ENCODE measurements at places on chromosomes 5 and 9.
A peak's percentile ranks its signal among the peaks of the same experiment; 100 is the strongest.

- DNase-seq = no peak
Observed at GRCh38 chr5:56052735-56053134, 58.0 kb upstream of the IL6ST start.

DNA sequence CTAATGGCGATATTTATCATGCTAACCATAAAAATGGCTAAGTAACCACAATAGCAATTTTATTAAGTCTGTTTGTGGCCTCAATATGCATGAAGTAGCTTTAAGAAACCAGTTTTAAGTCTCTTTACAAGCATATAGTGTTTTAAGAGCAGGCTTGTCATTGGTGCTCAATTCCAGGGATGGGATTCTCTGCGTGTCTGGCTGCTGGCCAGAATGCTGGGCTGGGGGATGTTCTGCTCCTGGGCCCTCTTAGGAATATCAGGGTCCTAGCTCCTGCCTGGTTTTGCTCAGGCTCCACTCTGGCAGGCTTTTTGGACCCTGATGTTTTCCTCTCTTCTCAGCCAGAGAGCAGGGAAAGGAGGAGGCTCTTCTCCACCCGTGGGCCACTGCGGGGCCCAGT, 127.2 kb downstream of the PDE8B start:
- DNase-seq = no peak

DNA sequence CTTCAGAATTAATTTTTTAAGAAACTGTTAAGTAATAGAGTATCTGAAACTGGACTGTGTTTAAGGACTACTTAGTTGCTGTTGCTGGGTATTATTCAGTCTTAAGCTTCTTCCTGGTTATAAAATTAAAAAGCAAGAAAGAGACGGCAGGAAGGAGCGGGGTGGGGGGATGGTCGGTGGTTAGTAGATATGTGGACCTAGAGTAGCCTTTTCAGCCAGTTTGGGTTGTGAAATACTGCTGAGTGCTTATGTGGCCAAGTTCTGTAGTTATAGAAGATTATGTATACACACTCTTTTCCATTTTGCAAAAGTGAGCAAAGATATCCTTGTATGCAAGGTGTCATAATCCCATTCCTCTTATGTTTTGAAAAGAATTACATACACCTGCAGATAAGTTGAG, 28.5 kb downstream of the TRIO start:
- DNase-seq = no peak

- no peak for DNase-seq
Observed at GRCh38 chr5:1106385-1107166, 5.3 kb downstream of the SLC12A7 start.

DNA sequence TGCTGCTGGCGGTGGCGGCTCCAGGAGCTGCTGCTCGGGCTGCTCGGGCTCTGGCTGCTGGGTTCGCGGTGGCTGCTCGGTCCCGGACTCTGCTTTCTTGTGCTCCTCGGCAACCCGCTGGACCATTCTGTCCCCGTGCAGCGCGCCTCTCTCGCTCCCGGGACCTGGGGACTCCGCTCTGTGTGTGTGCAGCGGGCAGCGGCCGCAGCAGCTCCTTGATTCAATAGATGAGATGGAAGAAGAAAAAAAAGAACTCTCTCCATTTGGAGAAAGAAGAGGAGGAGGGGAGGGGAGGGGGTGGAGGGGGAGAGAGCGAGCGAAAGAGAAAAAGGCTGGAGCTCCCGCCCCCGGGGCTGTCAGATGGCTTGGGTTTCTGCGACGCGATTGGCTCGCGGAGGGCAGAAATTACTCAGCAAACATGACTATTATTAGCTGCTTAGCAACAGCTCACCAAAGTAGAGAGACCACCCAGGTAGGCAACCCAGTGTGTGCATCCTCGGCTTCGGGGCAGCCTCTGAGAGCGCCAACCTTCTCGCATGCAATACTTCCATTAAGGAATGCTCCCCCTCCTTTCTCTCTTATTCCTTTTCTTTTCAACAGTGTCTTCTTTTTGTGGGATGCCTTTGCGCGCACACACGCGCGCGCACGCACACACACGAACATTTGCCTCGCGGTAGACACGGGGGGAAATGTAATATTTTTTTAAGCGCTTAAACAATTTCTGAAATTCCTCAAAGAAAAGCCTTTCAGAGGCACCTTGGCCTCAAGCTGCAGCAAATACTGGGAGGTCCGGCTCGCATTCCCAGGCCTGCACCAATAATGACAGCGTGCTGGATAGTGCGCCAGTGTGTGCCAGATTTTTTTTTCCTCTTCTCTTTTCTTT, 7.6 kb downstream of the PTCH1 start:
- peak; percentile 58 for DNase-seq

GRCh38 chr9:134338394-134339182, 12.3 kb downstream of the RXRA start:
- no peak for DNase-seq

- no peak for DNase-seq
Observed at GRCh38 chr5:113663879-113664541, 150.5 kb downstream of the YTHDC2 start.

DNA sequence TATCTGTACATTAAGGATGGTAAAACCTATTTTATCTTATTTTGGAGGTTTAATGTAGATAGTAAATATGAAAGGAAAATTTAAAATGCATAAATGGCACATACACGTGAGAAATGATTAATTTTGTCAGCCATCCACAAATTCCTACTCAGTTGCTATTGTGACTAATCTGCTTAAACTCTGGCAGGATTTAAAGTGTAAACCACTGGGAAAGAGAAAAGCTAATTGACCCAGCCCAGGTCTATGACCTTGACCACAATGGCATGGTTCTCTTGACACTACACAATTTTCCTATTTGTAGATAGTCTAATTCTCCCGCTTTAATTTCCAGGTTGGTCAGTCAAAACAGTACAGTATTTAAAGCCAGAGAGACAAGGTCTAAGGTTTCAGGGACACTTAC, 459.0 kb upstream of the KLF4 start:
- no peak for DNase-seq

GRCh38 chr9:138104251-138105122, 226.9 kb downstream of the CACNA1B start:
- no peak for DNase-seq

DNA sequence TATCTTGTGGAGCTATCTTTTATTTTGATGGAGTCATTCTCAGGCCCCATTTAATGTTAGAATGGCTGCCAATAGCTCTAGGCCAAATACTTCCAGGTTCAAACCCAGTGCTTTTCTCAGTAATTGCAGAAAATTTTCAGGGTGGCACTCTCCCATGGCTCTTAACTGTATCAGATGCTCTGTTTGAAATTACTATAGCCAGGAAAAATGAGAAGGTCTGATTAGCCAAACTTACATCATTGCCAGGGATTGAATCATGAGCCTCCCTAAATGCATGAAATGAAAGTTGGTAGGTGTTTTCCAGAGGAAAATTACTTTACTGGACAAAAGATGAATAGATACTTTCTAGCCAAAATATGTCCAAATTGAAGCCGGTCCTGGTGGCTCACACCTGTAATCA, 404.8 kb downstream of the MAT2B start:
- DNase-seq = no peak

GRCh38 chr5:178189433-178189832, 2.3 kb upstream of the GMCL2 start:
- no peak for DNase-seq

GRCh38 chr5:168106008-168106761, 185.3 kb upstream of the WWC1 start:
- peak; percentile 80 for DNase-seq

- no peak for DNase-seq
Observed at GRCh38 chr5:173663352-173664153, 47.1 kb upstream of the BOD1 start.

DNA sequence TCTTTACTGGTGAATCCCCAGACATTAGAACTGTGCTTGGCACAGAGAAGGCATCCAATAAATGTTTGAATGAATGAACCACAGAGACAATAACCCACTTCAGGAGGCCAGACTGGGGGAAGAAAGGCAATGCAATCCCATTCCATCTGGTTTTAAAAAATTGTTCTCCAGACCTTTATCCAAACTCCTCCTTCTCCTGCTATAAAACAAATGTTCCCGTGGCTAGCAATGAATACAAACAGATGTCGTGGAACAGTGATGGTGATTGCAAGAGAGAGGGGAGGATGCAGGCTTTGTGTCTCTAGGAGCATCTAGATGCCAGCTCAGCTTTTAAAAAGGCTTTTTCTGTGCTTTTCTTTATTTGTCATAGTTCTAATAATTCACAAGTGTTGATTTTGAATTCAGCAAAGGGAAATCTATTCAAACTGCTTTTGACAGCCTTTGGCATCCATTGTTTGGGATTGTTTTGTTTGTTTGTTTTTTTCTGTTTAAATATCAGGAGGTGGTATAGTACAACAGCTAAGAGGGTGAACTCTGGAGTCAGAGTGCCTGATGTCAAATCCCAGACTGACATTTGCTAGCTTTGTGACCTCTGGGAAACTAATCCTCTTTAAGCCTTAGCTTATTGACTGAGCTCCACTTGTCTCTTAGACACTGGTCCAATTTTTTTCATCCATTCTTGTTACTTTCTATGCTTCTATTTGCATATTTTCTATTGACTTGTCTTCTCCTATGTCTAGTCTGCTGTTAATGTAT, 59.1 kb downstream of the TNFSF15 start:
- peak; percentile 67 for DNase-seq

- DNase-seq = no peak
Observed at GRCh38 chr9:136321561-136321960, 5.8 kb upstream of the GPSM1 start.

DNA sequence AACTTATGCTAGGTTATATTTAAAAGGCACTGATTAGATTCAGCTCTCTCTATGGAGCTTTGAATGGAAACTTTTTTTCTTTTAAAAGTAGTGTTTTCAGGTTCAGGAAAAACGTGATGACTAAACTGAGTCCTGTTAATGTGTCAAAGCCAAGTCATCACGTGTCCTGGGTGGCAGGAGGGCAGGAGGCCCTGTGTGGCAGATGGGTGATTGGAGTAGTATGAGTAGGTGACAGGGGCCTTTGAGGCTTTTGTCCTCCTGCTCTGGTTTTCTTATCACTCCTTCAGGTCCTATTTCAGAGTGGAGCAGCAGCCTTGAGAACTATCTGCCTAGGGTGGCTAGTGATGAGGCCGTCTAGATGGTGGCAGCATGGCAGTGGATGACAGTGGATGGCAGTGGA, 17.7 kb upstream of the CARTPT start:
- no peak for DNase-seq

DNA sequence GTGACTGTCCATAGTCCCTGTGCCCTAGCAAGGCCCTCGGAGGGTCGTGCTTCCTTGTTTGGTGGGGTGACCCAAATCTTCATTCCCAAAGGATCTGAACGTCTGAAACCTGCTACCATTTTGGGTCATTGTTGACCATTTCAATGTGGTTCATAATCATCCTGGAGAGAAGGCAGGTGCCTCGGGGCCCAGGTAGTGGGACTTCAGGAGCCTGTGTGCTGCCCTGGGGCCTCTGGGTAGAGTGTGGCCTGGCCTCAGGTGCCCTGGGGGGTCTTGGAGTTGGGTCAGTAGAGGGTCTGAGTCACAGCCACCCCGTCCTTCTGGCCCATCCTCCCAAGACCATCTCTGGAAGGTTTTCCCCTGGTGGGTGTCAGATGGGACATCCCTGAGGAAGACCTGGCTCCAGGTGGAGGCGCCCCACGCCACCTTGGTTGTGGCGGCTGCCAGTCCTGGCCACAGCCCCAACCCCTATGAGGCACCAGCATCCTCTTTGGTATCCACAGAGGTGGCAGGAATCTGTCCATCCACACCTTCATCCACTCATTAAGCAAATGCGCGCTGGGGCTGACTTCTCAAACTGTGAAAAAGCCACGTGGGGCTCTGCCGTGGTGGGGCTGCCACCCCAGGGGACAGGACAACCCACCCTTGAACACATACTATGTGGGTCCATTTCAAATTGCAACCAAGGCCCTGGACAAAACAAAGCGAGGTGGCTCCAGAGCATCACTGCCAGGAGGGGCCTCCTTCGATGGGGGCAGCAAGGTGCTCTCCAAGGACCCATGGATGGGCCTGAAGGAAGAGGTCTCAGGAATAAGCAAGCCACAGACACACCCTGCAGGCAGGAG, 41.6 kb upstream of the FCN1 start:
- DNase-seq = no peak

DNA sequence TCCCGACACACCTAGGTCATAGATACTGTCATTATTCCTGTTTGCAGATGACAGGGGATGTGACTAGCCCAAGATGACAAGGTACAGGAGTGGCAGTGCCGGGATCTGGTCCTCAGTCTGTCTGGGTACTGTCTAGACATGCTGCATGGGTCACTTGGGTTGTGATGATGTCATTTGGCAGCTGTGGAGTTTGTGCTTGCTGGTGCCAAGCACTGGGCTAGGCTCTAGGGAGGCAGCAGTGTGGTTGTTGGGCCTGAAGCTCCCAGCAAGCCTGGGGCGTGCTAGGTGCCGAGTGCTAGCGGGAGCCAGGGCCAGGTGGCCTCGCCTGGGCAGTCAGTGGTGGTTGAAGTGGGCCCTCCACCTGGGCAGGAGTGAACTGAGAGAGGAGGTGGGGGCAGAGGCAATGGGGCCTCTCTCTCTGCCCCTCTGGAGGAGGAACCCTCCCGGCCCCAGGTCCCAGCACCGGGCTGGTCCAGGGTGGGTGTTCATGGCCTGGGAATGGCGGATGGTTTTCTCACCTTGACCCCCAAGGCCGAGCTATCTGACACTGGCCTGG, 8.8 kb upstream of the ASB6 start:
- no peak for DNase-seq

DNA sequence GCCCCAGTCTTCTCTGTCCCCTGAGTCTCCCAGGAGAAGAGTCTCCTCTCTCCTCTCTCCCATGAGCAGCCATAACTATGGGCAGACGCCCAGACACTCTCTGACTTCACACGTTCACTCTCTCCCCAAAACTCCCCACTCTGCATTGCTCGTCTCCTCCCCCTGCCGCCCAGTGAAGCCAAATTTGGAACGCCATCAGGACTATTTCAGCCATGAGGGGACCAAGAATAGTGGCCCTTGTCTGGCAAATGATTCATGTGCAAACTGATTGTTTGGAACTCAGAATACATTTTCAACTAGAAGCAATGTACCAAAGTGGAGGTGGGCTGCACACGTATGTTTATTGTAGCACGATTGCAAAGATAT, 20.9 kb downstream of the CMBL start:
- no peak for DNase-seq

GRCh38 chr5:27516437-27516836, 478.1 kb upstream of the CDH9 start:
- DNase-seq = no peak

GRCh38 chr5:76180814-76181805, 97.9 kb downstream of the SV2C start:
- no peak for DNase-seq

- DNase-seq = no peak
Observed at GRCh38 chr9:18673179-18673578, 199.2 kb downstream of the ADAMTSL1 start.

- no peak for DNase-seq
Observed at GRCh38 chr5:119048246-119048645, 22.6 kb upstream of the DMXL1 start.

- no peak for DNase-seq
Observed at GRCh38 chr5:40853632-40854192, 12.5 kb downstream of the CARD6 start.
